ENCODE measurements at places on chromosomes 12 and 14. TPM values are rescaled to one million over a fixed set of nuclear protein-coding genes. Genes with fewer than 3 reads are reported as not detected.

DNA sequence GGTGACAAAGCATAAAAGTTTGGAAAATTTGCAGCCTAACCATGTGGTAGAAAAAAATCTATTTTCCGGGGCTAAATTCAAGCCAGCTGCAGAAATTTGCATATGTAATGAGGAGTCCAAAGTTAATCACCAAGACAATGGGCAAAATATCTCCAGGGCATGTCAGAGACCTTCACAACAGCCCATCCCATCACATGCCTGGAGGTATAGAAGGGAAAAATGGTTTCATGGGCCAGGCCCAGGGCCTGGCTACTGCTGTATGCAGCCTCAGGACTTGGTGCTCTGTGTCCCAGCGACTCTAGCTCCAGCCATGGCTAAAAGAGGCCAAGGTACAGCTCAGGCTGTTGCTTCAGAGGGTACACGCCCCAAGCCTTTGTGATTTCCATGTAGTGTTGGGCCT lies 655.8 kb upstream of the MGAT4C start:
- no peaks in the 10 kb centered on the region for H3K36me3 ChIP-seq
- no peaks in the 10 kb centered on the region for H3K27me3 ChIP-seq
- H3K4me1 ChIP-seq: no peaks in the 10 kb centered on the region
- H3K4me3 ChIP-seq: no peak overlapping the region

DNA sequence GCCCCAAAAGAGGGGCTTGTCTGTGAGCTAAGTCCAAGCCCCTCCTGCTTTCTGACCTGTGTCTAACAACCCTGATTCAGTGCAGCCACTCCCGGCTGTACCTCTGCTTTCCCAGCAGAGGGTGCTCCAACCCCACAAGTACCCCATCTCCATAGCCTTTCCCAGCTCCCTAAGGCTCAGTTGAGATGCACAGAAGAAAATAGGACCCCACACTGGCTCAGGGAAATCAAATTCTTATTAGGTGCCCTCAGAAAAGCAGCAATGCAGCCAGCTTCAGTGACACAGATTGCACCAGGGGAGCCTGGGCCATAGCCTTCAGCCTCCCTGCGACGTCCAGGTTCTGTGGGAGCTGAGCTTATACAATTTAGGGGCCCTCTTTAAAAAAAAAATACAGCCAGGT lies 49.9 kb downstream of the LRRC74A start:
- H3K4me1 ChIP-seq: peaks cover 7% of the 10 kb centered on the region
- H3K4me3 ChIP-seq: no peak overlapping the region
- H3K27me3 ChIP-seq: peaks cover 6% of the 10 kb centered on the region
- H3K36me3 ChIP-seq: no peaks in the 10 kb centered on the region

The MIP gene
- not detected for total RNA-seq

The SERPINA9 gene
- not detected for total RNA-seq

DNA sequence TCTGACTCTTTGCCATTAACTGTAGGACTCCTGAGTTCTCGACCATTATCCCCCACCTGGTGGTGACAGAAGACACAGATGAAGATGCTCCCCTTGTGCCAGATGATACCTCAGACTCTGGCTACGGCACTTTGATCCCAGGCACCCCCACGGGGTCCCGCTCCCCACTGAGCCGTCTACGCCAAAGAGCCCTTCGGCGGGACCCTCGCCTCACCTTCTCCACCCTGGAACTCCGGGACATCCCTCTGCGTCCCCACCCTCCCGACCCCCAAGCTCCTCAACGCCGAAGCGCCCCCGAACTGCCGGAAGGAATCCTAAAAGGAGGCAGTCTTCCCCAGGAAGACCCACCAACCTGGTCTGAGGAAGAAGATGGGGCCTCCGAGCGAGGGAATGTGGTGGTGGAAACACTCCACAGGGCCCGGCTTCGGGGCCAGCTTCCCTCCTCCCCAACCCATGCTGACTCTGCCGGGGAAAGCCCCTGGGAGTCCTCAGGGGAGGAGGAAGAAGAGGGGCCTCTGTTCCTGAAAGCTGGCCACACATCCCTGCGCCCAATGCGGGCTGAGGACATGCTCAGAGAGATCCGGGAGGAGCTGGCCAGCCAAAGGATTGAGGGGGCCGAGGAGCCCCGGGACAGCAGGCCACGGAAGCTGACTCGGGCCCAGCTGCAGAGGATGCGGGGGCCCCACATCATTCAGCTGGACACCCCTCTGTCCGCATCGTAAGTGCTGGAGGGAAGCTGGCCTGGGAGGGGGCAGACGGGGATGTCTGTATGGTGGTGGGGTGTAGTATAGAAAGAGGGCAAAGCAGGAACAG lies 14.4 kb downstream of the TNFRSF1A start:
- H3K27ac ChIP-seq: no peak overlapping the region
- H3K4me1 ChIP-seq: peaks cover 19% of the 10 kb centered on the region
- H3K27me3 ChIP-seq: peaks cover 13% of the 10 kb centered on the region
- H3K36me3 ChIP-seq: no peaks in the 10 kb centered on the region
